Activated naive CD4-positive, alpha-beta T cell (primary cell): ENCODE measurements at places on chromosomes 3 and 15.

DNA sequence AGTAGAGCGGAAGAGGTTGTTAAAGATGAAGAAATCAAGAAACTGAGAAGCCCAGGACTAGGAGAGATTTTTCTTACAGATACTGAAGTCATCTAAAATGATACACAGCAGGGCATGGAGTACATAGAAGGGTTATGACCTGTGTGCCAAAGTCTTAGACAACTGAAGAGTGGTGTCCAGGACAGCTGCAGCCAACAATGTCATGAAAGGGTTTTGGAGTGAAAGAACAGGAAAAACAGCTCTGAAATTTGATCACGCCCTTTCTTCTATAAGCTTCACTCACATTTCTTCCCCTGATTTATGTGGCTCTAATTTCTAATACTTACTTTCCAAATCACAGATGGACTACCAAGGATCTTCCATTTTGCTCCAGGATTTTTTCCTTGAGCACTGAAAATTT, 3.0 kb downstream of the CFAP20DC start:
- DNase-seq = no peak

DNA sequence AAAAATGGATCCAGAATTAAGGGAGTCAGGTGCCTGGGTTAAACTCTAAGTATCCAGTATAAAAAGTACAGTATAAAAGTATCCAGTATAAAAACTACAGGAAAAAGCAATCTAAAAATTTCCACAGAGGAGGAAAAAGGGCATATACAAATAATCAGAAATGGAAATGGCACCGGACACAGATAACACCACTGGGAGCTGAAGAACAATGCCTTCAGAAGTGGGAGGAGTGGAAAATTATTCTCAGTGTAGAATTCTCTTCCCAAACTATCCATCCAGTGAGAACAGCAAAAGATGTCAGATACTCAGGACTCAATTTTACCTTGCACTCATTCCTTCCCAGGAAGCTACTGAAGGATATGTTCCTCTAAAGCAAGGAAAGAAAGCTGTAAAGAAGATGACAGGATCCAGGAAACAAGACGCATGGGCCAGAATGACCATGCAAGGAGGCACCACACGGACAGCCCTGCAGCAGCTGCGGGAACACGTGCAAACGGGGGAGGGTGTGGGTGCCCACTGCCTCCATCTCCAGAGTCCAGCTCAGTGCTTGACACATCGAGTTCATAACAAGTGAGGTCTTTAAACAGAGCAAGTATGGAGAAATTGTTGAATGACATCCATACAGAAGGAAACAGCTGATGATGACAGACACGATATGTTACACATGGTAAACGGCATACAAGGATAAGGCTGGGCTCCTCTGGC, 68.5 kb downstream of the CHSY1 start:
- no peak for DNase-seq

GRCh38 chr15:78696436-78696835, 55.4 kb upstream of the CHRNB4 start:
- DNase-seq = no peak

DNA sequence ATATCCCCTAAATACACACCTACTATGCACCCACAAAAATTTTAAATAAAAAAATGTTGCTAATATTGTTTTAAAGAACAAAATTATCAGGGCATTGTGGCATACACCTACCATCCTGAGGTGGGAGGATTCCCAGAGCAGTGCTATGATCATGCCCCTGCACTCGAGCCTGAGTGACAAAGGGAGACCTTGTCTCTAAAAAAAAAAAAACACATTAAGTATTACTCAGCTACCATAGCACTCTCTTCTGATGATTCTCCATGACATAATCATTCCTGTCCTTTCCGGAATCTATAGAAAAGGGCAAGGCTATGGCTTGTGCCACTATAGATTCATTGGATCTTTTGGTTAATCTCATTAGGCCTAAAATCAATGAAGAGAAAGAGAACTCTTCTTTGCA, 77.4 kb downstream of the ACAP2 start:
- no peak for DNase-seq

- no peak for DNase-seq
These were observed at the start of gene OR5K3 for GRCh38 chr3:98390366-98390765. Gene OR5K3 (plus strand): TSS chr3:98390666. CDS start chr3:98390666, 0 bp downstream.

DNA sequence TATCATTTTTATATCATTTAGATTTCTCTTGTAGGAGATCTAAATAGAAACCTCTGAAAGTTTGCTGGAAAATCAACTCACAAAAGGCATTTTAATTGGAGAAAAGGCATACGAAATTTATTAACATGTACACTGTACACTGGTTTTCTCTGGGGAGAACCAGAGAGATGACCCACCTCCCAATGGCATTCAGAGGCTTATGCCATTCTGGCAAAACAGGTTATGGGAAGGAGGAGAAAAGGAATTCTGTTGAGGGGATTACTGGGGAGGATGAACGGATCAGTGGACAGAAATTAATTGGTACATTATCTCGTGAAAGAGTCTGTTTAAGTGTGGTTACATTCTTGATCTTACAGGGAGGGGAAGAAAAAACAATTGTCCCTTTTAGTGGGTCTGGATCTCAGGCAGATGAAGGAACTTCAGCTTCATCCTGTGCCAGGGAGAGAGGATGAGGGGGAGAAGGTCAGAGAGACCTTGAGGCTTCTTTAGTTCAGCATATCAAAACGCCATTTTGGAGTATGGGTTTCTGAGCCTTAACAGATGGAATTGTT, 16.5 kb downstream of the RAB11A start:
- no peak for DNase-seq

GRCh38 chr15:90813796-90814190, 54.6 kb upstream of the FURIN start:
- DNase-seq = no peak

DNA sequence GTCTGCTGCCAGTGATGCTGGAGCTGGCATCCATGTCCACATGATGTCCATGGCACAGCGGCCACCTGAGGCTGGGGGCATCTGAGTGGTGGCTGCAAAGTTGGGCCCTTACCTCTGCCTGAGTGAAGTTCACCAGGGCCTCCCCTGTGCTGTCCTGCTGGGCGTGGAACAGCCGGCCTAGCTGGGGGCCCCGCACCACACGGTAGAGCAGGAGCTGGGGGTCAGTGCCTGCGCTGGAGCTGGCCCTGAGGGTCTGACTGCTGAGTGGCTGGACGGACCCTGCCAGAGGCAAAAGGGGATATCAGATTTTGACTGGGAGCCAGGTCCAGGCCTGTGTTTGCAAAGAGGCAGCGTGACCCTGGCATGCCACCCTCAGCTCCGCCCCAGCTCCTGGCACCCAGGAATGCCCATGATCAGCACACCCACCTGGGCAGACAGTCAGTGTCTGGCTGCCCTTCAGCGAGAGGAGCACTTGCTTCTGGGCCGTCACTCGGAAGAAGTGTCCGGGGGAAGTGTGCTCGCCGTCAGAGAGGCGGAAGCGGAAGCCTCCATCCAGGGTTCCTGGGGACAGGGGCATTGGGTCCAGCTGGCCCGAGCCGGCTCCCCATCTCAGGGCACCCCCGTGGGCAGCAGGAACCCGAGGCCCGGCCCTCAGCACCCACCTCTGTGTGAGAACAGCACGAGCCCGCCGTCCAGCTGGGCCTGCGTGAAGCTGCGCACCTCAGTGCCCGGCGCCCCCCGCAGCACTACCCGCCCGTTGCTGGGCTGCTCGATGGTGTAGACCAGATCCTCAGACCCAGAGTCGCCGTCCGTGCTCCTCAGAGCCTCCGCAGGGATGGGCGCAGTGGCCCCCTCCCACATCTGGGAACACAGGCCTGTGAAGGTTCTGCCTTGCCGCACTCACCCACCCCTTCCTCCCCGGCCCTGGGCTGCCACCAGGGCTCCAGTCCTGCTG, 30.2 kb downstream of the CSPG4 start:
- no peak for DNase-seq

DNA sequence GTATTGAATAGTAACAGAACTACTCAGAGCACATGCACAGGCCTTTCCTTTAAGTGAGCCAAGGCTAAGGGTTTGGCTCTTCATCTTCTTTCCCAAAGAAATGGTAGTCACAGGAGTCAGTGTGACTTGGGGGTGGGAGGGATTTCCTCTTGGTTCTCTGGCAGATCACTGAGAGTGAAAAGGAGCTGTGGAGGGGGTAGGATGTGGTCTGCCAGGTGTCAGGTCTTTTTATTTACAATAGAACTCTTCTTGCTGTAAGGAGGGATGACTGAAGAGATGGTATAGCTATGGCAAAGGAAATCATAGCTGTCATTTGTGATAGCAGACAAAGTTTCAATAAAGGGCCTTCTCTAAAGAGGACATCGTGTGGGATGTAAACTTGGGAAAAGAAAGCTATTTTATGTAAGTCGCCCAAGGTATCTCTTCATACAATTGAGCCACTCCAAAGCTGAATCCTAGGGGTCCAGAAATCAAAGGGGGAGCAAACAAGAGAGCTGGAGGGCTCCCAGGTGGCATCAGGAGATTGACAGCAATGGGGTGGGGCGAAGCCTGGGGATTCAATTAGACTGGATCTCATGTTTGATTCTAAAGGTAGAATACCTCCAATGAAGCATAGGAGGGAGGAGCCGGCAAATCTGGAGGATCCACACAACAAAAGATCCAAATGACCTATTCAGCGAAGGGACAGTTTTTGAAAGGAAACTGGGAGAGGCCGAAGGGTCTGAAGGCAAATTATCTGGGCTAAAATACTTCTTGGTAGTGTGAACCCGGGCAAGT, 20.0 kb upstream of the CHD2 start:
- DNase-seq = no peak

- no peak for DNase-seq
These were observed 287.1 kb upstream of the SUCLG2 start for GRCh38 chr3:67941433-67942030.

- DNase-seq = no peak
These were observed 47.4 kb downstream of the TMEM266 start for GRCh38 chr15:76107169-76107568.

GRCh38 chr3:18919158-18919557, 229.2 kb upstream of the KCNH8 start:
- no peak for DNase-seq

DNA sequence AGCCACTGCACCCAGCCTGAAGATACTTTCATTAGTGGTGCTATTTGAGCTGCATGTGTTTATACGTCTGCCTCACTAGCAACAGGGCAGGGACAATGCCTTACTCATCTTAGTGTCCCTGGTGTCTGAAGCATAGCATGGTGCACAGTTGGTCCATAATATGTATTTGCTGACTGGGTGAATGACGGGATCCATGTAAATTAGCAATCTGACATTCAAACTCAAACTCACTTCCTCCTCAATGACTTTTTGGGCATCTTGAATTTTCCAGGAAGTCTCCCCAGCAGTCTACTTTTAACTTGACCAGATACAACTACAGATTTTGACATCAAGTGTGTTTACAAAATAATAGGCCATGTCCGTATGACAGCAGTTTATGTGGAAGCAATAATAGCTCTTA, 3.0 kb upstream of the LDHAL6B start:
- no peak for DNase-seq

DNA sequence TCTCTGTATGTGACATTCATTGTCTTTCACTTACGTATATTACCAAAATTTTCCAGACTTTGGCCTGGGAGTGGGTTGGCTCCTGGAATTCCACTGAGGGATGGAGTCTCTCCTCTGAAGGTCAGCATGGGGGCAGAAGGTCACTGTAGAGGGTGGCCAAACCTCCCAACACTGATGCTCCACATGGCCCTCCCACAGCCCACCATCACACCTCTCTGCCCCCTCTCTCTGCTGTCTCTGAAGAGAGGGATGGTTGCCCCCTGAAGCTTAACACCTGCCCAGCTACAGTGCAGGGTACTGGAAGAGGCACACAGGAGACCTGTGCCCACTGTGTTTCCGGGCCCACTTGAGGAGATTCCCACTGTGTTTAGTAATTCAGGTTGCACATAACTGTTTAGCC, 52.2 kb downstream of the CMTM6 start:
- no peak for DNase-seq

DNA sequence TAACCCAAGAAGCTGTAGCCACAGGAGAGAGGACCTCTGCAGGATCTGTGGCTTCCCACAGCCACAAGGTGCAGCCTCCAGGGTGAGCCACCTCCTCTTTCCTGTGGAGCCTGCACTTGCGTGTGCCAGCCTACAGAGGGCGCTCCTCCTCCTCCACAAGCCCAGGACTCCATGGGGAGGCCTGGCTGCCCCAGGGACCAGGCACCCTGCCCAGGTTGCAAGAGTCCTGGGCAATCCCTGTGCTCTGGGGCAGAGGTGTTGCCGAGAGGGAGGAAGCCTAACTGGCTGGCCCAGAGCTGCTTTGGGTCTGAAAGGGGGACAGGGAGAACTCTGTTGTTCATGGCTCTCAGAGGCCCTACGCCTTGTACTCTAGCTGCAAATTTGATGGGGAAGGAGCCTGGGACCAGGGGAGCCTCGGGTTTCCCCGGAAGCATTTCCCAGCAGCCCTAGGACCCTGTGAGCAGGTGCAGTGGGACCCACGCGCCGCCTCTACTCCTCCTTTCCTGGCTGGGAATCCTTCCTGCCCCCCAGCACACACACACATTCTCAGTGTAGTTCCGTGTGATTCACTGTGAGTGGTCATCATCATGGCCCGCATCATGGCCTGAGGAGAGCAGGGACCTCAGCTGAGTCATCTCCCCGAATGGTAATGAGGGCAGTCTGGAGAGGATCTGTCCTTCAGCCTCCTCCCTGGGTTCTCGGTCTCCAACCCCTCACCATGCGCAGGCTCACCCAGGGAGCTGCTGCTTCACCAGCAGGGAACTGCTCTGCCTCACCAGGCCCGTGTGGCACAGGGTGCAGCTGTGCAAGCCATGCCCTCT, 24.3 kb downstream of the TBC1D21 start:
- DNase-seq = no peak
